ENCODE measurements at places on chromosomes 5 and 9. TPM values are rescaled to one million over a fixed set of nuclear protein-coding genes. Genes with fewer than 3 reads are reported as not detected.

Gene BTNL8
- not detected for total RNA-seq

Gene SLC24A2
- 0.16 TPM for total RNA-seq

Gene SPEF2
- 3.9 TPM for total RNA-seq

Gene FAM221B
- total RNA-seq: not detected

DNA sequence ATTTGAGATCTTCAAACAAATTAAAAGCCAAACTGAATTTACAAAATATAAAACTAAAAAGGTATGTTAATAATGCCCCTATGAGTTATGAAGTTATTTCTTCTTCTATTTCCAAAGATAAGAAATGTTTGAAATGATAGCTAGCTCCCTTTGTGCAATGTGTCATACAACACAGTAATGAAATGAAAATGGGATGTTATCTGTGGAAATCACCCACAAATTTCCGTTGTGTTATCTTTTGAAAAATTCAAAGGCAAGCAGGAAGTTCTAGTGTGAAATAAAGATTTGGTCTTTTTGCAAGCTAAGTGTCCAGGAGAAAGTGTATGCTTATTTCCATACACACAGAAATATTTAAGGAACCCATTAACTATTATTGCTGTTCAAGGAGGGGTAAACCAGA, 375.3 kb upstream of the PRR16 start:
- DNase-seq: peak; percentile 30

DNA sequence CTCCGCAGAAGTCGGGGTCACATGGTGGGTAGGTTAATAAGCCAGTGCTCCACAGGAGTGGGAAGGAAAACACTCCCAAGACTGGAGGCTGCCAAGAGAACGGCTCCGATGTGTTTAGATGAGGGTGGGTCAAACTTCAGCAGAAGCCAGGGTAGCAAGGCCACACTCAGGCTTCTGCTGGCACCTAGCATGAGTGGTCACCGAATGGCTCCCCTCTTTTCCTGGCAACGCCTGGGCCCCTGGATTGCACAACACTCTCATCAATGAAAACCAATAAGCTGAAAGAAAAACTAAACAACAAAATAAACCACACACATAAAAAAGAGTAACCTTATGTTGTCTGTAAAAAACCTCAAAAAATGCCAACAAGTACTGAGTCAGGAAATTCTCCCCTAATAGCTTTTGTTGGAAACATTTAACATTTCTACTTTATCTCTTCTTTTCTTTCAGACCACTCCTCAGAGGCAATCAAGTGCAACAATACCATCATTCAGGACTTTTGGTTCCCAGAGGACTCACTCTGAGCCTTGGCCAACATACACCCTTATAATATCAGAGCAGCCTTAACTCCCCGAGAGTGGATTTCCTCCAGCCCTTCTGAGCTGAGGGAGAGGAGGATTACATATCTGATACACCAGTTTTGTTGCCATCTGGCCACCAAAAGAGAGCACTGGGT, 279.9 kb downstream of the ENC1 start:
- DNase-seq: peak; percentile 71

DNA sequence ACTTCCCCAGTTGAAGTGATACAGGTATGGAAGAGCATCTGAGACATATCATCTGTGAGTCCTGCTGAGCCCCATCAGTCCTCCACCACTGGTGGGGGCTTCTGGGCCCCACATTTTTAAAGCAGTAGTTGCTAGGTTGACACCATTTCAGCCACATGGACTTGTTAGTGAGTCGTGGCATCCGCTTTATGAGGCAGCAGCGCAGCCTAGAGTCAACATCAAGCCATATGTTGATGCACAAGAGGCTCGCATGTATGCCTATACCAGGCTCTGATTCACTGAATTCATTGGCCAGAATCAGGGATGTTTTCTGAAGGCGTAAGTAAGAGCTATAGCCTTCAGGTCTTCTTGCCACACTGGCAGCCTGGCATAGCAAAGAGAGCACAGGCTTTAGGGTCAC, 26.8 kb downstream of the ZNF346 start:
- DNase-seq: no peak

DNA sequence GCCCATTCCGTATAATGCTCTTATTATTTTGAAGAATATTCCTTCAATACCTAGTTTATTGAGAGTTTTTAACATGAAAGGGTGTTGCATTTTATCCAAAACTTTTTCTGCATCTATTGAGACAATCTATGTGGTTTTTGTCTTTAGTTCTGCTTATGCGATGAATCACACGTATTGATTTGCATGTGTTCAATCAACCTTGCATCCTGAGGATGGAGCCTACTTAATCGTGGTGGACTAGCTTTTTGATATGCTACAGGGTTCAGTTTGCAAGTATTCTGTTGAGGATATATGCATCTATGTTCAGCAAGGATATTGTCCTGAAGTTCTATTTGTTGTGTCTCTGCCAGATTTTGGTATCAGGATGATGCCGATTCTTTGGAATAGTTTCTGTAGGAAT, 1070.3 kb upstream of the CDH18 start:
- DNase-seq: no peak

GRCh38 chr5:88109818-88110217, 158.8 kb downstream of the TMEM161B start:
- DNase-seq: peak; percentile 78

DNA sequence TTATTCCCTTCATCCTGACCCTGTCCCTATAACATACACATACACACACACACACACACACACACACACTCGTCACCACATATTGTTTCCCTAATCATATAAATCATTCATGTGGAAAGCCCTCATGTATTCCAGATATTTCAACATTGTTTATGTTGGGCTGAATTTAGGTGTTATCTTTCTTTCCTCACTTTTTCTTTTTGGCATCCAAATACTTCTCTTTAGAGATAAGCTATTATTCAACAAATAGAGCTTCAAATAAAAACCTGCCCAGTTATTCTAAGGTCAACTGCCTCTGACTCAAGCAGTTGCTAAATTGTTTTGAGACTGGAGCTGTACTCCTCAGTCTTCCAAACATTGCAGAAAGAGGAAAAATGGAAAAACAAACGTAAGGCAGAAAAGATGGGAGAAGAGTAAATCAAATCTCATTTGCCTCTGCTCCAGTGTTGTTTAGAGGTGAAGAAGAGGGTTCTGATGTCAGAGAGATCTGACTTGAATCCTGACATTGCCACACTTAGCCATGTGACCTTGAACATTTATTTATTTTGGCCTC, 215.7 kb downstream of the GAS1 start:
- peak; percentile 94 for DNase-seq

GRCh38 chr5:68194386-68194785, 21.2 kb upstream of the PIK3R1 start:
- DNase-seq: no peak

DNA sequence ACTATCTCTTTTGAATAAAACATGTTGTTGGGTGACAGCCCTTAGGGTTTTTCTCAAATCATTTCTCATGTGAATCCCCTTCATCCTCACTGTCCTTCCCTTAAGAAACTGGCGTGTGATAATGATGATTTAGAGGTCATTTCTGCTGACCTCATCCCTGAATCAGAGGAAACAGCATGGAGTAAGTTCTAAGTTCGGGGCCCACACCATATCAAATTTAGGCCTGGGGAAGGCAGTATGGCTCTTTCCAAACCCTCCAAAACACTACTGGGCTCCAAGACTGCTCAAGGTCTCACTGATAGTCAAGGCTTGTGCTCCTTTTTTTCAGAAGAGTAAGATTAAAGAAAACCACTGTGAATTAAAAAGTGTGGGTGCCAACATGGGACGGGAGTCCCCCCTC, 872 bp upstream of the SMIM3 start:
- DNase-seq: no peak

DNA sequence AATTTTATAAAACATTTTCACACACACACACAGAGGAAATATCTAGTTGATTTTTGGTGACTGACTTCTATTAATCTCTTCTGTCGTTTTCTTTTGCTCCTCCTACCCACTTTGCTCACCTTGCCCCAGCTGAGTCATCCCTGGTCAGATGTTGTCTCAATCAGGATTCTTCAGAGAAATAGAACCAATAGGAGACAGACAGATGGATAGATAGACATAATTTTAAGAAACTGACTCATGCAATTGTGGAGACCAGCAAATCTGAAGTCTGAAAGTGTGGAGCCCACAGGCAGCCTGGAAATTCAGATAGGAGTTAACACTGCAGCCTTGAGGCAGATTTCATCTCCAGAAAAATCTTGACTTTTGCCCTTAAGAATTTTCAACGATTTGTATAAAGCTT, 37.0 kb upstream of the PIK3R1 start:
- DNase-seq: peak; percentile 55

- peak; percentile 94 for DNase-seq
Measured at GRCh38 chr5:150317048-150318003, 14.6 kb upstream of the ARSI start.

DNA sequence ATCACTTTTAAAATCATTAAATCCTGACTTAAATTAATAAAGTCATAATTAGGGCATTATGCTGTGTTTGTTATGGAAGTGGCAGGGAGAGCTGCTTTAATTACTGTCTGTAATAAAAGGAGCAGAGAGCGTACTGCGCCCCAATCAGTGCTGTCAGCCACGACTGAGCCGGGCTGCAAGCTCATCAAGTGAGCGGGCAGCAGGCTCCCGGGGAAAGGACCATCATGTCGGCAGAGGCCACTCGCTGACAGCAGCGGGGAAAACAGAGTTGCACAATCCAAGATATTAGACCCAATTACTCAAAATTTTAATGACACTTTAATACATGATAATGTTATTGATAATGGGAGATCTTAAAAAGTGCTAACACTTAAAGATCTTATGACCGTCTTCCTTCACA, 181.6 kb downstream of the AP3B1 start:
- no peak for DNase-seq

Measured in astrocyte (in vitro differentiated cells and primary cell).